ENCODE measurements at places on chromosomes 6 and 20.

DNA sequence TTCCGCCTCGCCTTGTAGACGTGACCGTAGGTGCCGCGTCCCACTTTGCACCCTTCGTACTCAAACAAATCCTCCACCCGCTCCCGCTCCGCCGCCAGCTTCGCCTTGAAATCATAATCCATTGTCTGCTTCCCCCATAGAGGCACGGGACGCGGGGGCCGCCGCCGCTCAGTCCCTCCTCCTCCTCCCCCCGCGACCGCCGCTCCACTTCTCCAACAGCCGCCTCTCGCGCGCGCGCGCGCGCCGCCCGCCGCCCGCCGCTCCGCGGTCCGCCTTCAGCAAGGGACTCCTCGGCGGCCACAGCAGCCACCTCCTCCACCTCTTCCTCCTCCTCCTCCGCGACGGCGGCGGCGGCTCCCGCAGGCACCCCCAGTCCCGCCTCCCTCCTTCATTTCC, 256 bp downstream of the CDK19 start:
- DNase-seq = no peak
- H3K27ac ChIP-seq = no peak overlapping the region
- peak overlapping the region; percentile 74 for H3K4me3 ChIP-seq
- no peaks in the 10 kb centered on the region for H3K27me3 ChIP-seq
- H3K36me3 ChIP-seq = no peaks in the 10 kb centered on the region

DNA sequence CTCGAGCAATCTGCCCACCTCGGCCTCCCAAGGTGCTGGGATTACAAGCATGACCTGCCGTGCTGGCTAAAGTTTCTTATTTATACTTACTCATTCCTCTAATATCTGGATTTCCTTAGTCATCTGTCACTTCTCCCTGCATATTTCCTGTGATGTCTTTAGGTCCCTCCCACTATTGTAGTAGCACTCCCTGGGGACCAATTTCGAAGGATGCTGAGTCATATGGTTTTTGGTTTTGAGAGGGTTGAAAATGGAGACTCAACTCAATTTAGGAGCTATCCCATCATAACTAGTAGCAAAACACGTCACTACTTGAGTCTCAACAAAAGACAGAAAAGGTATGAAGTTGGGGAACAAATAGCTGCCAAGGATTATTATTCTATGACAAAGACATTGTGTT, 20.2 kb downstream of the MCUR1 start:
- no peak for DNase-seq
- H3K36me3 ChIP-seq = no peaks in the 10 kb centered on the region
- H3K27me3 ChIP-seq = no peaks in the 10 kb centered on the region
- no peak overlapping the region for H3K4me3 ChIP-seq
- H3K27ac ChIP-seq = no peak overlapping the region

DNA sequence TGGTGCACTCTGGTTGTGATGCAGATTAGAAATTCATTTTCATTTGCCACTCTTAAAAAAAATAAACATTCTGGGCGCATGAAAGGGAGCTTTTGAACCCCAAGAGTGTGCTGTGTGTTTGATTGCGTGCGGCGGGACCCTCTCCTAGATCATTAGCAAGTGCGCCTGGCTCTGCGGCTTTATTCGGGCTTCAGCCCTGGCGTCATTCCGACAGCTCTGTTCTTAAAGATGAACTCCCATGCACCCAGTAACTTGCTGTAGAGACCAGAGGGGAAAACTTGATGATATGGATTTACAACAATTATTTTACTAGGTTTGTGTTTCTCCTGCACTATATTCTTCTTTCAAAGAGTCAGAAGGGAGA, 48.9 kb upstream of the ARMC2 start:
- no peaks in the 10 kb centered on the region for H3K4me1 ChIP-seq
- H3K27me3 ChIP-seq = no peaks in the 10 kb centered on the region
- H3K4me3 ChIP-seq = no peak overlapping the region

- no peak overlapping the region for H3K4me3 ChIP-seq
- no peak for DNase-seq
- H3K27ac ChIP-seq = no peak overlapping the region
- no peaks in the 10 kb centered on the region for H3K27me3 ChIP-seq
- H3K36me3 ChIP-seq = no peaks in the 10 kb centered on the region
Observed at GRCh38 chr20:48672324-48672723, 155.5 kb downstream of the PREX1 start.

DNA sequence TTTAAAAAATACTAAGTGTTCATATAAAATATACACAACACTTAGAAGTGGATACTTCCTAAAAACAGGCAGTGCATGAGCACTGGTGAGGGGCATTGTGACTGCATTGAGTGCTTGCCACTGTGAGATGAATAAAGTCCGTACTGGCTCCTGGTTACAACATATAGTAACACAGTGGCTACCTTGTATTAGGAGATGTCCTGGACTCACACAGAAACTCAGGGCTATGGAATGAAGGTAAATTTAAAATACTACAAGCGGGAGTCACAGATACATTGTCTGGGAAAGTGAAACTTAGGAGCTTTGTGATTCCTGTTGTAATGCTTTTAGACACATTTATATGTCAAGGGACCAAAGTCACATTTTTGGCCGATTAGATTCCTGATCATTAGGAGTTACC, 36.5 kb upstream of the HLA-G start:
- no peaks in the 10 kb centered on the region for H3K4me1 ChIP-seq
- H3K27me3 ChIP-seq = peaks cover 4% of the 10 kb centered on the region
- no peak overlapping the region for H3K4me3 ChIP-seq
- H3K36me3 ChIP-seq = no peaks in the 10 kb centered on the region

DNA sequence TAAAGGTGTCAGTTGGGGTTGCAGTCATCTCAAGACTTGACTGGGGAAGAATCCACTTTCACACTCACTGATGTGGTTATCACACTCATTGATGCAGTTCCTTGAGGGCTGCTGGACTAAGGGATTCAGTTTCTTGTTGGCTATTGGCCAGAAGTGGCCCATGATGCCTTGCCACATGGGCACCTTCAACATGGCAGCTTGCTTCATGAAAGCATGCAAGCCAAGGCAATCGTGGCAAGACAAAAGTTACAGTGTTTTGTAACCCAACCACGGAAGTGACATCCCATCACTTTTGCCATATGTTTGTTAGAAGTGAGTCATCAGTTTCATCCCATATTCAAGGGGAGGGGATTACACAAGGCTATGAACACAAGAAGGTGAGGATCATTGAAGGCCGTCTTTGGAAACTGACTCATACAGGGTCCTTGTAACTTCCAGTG, 3.8 kb upstream of the RANBP9 start:
- no peak overlapping the region for H3K4me3 ChIP-seq
- H3K27me3 ChIP-seq = no peaks in the 10 kb centered on the region
- no peak for DNase-seq

DNA sequence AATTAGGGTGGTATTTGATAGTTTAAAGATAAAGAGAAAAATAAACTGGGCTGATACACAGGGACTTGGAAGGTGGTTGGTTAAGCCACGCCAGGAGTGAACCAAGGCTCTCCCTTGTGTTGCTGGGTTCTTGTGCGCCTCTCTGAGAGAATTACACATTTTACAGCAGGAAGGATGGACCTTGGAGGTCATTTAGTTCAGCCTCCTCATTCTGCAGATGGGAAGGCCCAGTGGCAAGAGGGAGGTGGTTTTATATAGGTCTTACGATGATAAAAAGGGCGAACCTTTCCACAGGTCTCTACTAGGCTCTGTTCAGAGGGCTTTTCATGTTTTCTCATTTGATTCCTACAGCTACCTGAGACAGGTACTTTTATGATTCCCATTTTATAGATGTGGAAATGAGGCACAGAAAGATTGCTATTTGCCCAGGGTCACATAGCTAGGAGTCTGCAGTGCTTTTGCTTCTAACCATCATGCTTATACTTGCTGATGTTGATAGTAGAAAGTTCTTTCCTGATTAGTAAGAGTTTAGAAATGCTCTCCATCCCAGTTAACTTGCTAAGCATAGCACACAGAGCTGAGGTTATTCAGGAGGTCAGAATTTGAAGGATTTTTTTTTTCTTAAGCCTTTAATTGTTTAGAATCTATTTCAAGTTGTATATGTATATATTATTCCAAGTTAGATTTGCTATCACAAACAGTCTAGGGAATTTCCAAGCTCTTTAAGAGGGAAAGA, 12.8 kb downstream of the HIVEP1 start:
- 0 out of 2 replicates have a peak, but pooled peaks cover 4% of the 10 kb centered on the region for H3K36me3 ChIP-seq
- no peaks in the 10 kb centered on the region for H3K4me1 ChIP-seq
- H3K27me3 ChIP-seq = no peaks in the 10 kb centered on the region
- H3K4me3 ChIP-seq = no peak overlapping the region

DNA sequence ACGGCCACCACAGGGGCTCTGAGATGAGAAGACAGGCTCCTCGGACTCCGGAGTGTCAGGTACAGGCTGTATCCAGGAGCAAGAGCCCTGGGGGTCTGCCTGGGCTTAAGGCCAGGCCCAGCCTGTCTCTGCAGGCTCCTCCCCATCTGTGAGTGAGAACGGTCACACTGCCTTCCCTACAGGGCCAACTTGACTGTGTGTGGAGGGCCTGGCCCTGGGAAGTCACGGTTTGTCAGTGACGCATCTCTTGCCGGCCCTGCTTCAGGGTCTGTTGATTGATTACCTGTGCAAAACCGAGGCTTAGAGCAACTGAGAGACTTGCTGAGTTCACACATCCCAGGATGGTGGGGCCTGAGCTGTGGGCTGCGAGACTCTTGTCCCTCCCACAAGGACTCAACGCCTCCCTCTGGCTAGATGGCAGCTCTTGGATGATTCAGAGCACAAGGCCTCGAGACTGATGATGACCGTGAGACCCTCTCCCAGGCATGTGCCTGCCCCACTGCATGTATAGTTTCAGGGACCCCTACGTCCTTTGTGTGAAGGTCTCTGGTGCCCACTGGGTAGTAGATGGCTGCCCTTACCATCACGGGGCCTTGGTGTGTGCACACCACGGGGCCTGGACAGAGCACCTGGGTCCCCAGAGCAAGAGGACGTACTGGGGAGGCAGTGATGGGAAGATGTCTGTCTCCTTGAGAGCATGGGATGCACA, 5.9 kb downstream of the RBM38 start:
- H3K27ac ChIP-seq = no peak overlapping the region
- DNase-seq = no peak
- no peaks in the 10 kb centered on the region for H3K27me3 ChIP-seq
- peaks cover 43% of the 10 kb centered on the region for H3K36me3 ChIP-seq

DNA sequence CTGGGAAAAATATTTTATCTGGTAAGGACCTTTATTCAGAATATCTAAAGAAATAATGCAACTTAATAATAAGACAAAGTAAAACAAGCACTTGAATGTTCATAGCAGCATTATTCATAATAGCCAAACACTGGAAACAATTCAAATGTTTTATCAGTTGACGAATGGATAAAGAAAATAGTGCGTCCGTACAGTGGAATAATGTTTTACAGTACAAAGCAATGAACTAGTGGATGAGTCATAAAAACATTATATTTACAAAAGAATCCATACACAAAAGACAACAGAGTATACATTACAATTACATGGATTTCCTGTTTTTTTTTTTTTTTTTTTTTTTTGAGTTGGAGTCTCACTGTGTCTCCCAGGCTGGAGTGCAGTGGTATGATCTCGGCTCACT, 12.7 kb downstream of the SMAP1 start:
- H3K4me1 ChIP-seq = no peaks in the 10 kb centered on the region
- DNase-seq = no peak
- H3K36me3 ChIP-seq = no peaks in the 10 kb centered on the region
- no peak overlapping the region for H3K4me3 ChIP-seq
- H3K27me3 ChIP-seq = no peaks in the 10 kb centered on the region

DNA sequence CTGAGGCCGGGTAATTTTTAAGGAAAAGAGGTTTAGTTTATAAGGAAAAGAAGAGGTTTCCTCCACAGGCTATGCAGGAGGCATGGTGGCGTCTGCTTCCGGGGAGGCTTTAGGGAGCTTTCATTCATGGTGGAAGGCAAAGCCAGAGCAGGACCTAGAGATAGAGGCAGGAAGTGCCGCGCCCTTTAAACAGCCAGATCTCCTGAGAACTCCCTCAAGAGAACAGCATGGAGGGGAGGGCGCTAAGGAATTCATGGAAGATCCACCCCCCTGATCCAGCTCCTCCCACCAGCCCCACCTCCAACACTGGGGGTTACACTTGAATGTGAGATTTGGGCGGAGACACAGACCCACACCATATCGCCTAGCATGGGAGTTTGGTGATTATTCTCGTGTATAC, 13.9 kb upstream of the DACT2 start:
- H3K27ac ChIP-seq = no peak overlapping the region
- no peaks in the 10 kb centered on the region for H3K27me3 ChIP-seq
- DNase-seq = no peak
- no peaks in the 10 kb centered on the region for H3K4me1 ChIP-seq

DNA sequence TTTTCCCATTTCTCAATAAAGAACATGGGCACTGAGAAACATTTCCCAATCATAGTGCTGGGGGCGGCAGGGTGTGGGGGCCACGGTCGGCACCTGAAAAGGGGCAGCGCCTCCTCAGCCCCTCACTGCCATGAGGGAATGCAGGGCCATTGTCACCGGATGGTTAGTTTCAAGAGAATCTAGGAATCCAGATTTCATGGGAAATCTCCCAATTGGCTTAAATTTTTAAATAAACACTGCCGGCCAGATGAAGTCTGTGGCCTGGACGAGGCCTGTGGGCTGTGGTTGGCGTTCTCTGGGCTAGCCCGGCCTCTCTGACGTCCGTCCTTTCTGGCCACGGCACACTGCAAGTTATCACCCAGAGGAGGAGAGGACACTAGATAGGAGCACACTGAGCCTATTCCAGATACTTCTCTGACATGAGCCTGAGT, 25.6 kb downstream of the MANBAL start:
- no peaks in the 10 kb centered on the region for H3K27me3 ChIP-seq
- H3K4me1 ChIP-seq = peaks cover 6% of the 10 kb centered on the region
- DNase-seq = no peak

DNA sequence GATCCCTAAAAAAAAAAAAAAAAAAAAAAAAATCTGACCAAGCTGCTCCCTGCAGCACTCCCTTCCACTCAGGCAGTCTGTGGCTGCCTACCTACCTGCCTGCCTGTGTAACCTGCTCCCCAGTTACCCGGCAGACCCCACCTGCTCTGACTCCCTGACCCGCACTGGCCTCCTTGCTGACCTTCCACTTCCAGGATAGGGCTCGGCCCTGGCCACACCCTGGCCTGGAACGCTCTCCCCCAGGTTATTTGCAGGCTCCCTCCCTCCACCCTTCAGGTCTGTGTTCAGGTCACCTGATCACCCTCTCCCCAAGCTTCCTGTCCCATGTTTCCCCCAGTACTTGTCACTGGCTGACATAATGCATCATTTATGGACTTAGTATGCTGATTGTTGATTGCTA, 134.3 kb downstream of the SLC23A2 start:
- H3K4me3 ChIP-seq = no peak overlapping the region
- no peak for DNase-seq
- H3K27me3 ChIP-seq = no peaks in the 10 kb centered on the region

- DNase-seq = no peak
- no peaks in the 10 kb centered on the region for H3K4me1 ChIP-seq
- H3K27ac ChIP-seq = no peak overlapping the region
- H3K36me3 ChIP-seq = no peaks in the 10 kb centered on the region
- no peaks in the 10 kb centered on the region for H3K27me3 ChIP-seq
Observed at GRCh38 chr6:155706341-155706740, 250.7 kb upstream of the NOX3 start.

GRCh38 chr20:4150070-4150441, 134.7 kb upstream of the RNF24 start:
- H3K4me1 ChIP-seq = no peaks in the 10 kb centered on the region
- peak overlapping the region; percentile 96 for H3K4me3 ChIP-seq
- no peaks in the 10 kb centered on the region for H3K36me3 ChIP-seq
- H3K27me3 ChIP-seq = peaks cover 9% of the 10 kb centered on the region
- no peak overlapping the region for H3K27ac ChIP-seq

- no peak overlapping the region for H3K4me3 ChIP-seq
- H3K4me1 ChIP-seq = no peaks in the 10 kb centered on the region
- DNase-seq = no peak
- no peak overlapping the region for H3K27ac ChIP-seq
Observed at GRCh38 chr20:59771506-59772372, 161.7 kb downstream of the SYCP2 start.

GRCh38 chr6:36444470-36444869, 1.7 kb downstream of the KCTD20 start:
- no peaks in the 10 kb centered on the region for H3K4me1 ChIP-seq
- no peak overlapping the region for H3K4me3 ChIP-seq
- no peak for DNase-seq
